ENCODE measurements at places on chromosomes 3 and 15.

DNA sequence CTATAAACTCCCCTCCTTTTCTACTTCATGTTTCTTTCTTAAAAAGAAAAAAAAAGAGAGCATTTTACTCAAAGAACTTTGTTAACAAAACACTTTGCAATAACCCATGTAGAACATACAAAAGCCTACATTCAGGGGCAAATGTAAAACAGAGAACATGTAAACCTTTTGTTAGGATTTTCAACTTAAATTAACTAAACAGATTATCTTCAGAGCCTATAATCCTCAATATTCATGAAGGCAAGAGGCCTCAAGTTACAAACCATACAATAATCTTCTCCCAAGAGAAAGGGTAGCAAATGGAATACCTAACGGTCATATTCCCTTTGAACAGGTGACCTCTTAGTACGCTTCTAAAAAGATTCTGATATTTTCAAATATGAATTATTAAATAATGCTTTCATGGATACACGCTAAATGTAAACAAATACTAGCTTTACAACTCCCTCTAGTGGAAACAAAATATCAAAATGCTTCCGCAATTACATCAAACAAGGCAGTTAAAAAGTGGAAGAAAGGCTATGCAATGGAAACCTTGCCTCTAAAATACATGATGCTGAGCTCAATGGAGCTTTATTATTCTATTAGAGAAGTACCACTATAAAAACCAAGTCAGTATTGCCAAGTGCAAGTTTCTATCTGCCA, 9.9 kb downstream of the CEP152 start:
- no peak for DNase-seq

GRCh38 chr15:70379134-70379533, 281.4 kb upstream of the TLE3 start:
- no peak for DNase-seq

DNA sequence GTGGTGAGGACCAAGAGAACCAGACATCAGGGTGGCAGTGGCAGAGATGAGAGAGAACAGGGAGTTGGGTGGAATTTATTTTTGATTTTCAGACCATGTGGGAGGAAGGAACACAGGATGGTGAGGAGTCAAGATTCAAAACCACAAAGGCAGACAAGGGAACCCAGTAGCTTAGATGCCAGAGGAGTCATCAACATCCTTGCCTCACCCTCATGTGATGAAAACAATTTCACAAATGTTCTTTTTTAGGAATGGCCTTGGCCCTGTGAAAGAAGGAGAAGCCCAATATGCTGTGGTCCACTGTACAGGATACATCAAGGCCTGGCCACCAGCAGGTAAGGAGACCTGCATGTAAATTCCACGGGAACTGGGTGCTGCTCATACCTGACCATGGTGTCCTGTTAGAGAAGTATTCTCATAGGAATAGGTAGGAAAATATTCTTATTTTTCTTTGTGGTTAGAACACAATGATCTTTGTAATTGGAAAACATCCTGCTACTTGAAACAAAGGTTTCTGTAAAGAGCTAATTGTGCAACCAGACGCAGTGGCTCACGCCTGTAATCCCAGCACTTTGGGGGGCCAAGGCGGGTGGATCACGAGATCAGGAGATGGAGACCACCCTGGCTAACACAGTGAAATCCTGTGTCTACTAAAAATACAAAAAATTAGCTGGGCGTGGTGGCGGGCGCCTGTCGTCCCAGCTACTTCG, 110.0 kb downstream of the ARNT2 start:
- DNase-seq, result no peak

- DNase-seq, result no peak
Observed at GRCh38 chr3:79572930-79573329, 194.9 kb downstream of the ROBO1 start.

- no peak for DNase-seq
Observed at GRCh38 chr3:52705438-52705687, 228 bp downstream of the GLT8D1 start.

- DNase-seq, result no peak
Observed at GRCh38 chr15:50227076-50227475, 38.5 kb downstream of the HDC start.

GRCh38 chr3:24272875-24273274, 221.8 kb downstream of the THRB start:
- DNase-seq, result no peak

DNA sequence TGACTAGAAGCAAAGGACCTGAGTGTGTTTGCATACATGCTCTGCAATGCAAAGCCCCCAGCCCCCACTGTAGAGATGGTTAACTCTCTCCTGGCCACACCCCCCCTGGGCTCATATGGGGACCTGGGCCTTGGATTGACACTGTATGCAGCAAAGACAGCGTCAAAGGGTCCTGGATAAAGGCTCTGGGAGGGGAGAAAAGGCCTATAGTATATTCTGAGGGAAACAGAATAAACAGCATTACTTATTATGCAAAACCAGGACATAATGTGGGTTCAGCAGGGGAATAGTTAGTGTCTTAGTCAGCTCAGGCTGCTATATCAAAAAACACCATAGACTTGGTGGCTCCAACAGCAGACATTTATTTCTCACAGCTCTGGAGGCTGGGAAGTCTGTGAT, 158.7 kb downstream of the APBA2 start:
- no peak for DNase-seq

GRCh38 chr3:143830786-143831185, 17.5 kb downstream of the SLC9A9 start:
- no peak for DNase-seq

DNA sequence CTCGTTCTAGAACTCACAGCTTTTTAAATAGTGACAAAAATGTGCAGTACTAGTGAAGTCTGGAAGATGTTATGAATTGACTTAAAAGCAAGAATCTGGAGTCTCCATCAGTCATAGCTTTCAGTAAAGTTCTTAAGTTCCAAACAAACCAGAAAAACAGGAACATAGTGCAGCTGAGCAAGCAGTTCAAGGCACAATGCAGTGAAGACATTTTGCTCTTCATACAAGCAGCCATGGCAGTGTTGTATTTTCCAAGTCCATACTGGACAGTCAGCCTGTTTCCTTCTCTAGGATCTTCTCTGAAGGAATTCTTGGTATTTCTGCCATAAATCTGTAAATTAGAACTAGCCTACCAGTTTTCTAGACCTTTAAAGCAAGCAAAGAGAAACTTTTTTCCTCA, 90.5 kb downstream of the LRRC28 start:
- no peak for DNase-seq

GRCh38 chr3:74491874-74492273, 122.6 kb downstream of the CNTN3 start:
- no peak for DNase-seq

GRCh38 chr3:80889535-80889934, 871.9 kb downstream of the GBE1 start:
- DNase-seq, result no peak

- DNase-seq, result no peak
Observed at GRCh38 chr3:127784865-127785710, 37.2 kb downstream of the MGLL start.

GRCh38 chr15:64213646-64214045, 50.8 kb upstream of the PPIB start:
- DNase-seq, result no peak

DNA sequence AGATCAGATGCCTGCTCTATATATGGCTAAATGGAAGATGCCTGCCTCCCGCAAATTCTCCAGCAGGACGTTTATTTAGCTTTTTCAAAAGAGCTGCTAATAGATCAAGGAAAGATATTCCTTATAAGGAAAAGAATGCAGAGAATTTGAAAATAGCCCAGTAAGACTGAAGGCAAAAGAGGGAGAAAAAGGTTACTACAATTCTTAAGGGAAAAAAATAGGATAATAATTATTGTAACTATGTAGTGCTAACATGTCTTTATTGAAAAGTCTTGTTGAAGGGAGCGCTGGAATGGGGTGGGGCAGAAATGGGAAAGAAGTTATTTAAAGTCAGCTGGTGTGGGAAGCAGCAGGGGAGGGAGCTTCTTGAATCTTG, 2.9 kb downstream of the TPM1 start:
- no peak for DNase-seq

DNA sequence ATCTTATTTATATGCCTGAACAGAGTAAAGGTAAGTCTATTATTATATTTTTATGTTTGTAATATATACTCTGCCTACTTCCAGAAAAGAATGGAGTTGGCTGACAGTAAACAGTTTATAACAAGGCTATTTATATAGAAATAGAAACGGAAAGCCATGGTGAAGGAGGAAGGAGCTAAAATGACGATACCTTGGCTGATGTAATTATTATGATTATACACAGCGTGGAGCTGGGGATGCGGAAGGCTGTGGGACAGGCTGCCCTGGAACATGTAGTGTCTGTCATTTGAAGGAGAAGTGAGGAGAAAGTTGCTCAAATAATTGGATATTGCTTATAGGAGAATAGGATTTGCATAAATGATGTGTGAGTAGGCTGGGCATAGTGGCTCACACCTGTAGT, 37.8 kb downstream of the CEMIP start:
- DNase-seq, result no peak

DNA sequence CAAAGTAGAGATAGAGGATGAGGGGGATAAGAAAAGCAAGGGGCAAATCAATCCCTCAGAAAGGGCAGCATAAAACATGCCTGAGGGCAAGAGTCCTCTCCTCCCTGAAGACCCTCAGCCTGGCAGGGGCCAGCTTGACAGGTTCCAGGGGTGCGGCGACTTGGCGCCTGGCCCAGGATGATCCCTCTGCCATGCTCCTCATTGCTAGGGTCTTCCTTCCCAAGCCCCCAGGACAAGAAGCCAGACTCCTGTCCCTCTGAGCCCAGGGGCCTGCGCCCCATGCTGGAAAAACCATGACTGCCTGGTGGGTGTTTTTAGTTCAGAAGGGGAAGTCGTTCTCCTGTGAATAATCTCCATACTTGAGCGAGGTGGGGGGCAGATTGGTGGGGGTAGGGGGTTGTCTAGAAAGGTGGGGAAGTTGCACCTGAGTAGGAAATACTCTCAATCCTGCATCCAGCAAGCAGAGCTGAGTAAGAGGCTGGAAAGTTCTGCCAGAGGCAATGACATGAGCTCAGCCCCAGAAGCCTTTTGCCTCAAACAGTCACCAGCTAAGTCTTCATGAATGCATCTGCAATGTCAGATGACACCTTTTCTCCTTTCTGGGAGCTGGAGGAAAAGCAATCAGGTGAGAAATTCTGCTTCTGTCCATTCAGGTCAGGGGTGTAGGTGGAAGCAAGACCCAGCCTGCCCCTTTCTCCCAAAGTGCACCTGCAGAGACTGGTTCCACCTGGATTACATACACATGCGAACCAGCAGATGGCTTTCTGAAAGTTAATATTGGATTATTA, 18.3 kb downstream of the SLC12A8 start:
- DNase-seq, result no peak

GRCh38 chr3:114143817-114144216, 35.0 kb downstream of the DRD3 start:
- no peak for DNase-seq

DNA sequence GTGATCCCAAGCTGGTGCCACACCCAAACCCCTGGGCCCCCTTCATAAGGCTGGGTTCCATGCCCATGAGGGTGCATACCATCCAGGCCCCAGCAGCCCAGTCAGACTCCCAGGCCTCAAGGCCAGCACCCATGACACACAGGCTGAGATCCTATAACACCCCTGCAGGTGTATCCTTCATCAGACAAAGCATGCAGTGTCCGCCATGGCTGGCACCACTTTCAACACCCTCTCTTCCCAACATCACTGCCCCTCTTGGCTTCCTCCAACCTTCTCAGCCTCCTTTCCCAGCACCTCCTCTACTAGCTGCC, 3.5 kb downstream of the CCDC51 start:
- DNase-seq, result no peak

GRCh38 chr3:186566772-186567071, 417 bp downstream of the TBCCD1 start:
- DNase-seq, result no peak

DNA sequence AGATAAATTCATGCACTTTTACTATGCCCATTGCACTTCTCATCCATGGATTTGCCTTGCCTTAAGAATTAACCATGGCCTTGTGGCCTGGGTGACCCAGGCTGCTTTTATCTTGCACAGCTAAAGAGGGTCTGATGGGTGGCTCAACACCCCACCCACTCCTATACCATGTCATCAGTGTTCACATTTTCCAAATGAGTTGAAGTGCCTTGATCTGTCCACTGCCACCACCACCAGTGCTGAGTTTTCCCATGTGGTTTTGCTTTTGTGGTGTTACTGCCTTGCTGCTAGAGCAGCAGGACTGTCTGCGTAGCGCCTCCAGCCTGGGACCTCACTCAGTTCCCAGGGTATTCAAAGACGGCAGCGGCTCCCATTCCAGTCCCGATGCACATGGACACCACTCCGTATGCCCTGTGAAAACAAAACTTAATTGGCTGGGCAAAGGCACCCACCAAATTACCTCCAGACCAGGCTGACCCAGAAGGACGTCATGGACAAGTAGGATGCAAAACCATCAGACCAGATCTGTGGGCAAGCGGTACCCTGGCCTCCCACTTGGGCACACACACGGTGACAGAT, 14.1 kb downstream of the ACAA1 start:
- DNase-seq, result no peak

GRCh38 chr3:180989291-180990163, at the start of gene DNAJC19:
DNAJC19 (minus strand) TSS chr3:180989736; CDS start chr3:180989602, 134 bp downstream.
- peak; percentile 89 for DNase-seq

GRCh38 chr3:123725652-123726400, 141.0 kb upstream of the HACD2 start:
- no peak for DNase-seq

- no peak for DNase-seq
Observed at GRCh38 chr3:192169332-192169915, 557.9 kb downstream of the FGF12 start.

DNA sequence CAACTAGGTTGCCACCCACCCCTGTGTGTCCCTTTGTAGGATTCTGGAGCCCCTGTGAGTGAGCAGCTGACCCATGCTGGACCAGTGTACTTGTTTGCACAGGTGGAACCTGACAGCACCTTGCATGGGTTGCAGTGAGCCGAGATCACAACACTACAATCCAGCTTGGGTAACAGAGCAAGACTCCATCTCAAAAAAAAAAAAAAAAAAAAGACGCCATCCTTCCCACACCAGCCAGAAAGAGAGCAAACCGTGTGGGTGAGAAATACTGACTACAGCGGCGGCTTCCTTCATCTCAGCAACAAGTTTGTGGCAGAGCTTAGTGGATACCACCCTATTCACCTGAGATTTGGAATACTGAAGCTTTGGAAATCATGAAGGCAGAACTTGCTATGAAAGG, 746 bp upstream of the CD80 start:
- DNase-seq, result no peak

DNA sequence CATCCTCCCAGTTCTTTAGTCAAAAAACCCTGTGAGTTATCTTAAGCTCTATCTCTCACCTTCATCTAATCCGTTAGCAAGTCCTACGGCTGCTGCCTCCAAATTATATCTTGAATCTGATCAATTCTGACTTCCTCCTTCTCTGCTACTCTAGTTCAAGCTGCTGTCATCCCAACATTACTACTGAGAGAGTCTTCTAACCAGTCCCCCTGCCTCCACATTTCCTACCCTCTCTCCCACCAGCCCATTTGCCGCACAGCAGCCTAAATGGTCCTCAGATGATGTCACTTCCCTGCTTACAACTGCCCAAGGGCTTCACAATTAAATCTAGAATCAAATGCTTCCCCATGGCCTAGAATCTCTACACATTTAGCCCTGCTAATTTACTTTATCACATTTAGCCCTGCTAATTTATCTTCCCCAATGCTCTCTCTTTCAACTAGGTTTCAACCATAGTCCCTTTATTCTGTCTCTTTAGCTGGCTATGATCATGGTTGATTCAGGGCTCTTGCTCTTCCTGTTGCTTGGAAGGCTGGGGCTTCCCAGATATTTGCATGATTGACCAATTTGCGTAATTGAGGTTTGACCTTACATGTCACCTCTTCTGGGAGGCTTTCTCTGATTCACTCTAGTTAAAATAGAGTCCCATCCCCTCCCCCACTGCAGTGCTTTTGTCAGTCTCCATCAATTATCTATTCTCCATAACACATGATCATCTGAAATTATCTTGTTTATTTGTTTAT, 11.0 kb upstream of the ARL14 start:
- DNase-seq, result no peak

Measured in activated naive CD4-positive, alpha-beta T cell treated with anti-CD3 and anti-CD28 coated beads, Interleukin-2, amount 50 U/mL, for 16 hours (primary cell).